ENCODE measurements at places on chromosomes 7 and 10.

- no peak for DNase-seq
- no peaks in the 10 kb centered on the region for H3K36me3 ChIP-seq
- H3K27ac ChIP-seq: no peak overlapping the region
- H3K4me3 ChIP-seq: no peak overlapping the region
- H3K27me3 ChIP-seq: no peaks in the 10 kb centered on the region
- H3K4me1 ChIP-seq: no peaks in the 10 kb centered on the region
Observed at GRCh38 chr7:19620470-19620869, 88.4 kb downstream of the POLR1F start.

DNA sequence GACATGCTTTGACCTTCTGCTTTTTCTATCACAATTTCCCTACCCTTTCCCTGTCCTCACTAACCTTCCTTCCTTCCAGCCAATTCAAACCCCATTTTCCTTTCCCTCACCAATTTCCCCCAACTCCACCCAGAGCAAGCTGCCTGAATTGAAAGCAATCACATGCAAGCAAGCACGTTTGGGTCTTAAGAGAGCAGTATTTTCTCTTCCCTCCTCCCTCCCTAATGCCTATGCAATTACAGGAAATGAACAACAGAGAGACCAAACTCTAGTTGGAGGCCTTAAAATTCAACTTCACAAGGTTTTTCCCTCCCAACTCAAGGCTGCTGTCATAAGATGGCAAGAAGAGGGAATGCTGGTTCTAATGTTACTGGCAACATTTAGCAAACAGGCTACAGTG, 117.2 kb downstream of the MYOF start:
- peaks cover 46% of the 10 kb centered on the region for H3K36me3 ChIP-seq
- H3K4me1 ChIP-seq: no peaks in the 10 kb centered on the region
- no peak overlapping the region for H3K27ac ChIP-seq
- no peaks in the 10 kb centered on the region for H3K27me3 ChIP-seq
- no peak overlapping the region for H3K4me3 ChIP-seq

GRCh38 chr7:17058568-17058967, 176.8 kb upstream of the AGR3 start:
- H3K27ac ChIP-seq: no peak overlapping the region
- H3K36me3 ChIP-seq: no peaks in the 10 kb centered on the region
- H3K27me3 ChIP-seq: no peaks in the 10 kb centered on the region
- H3K4me1 ChIP-seq: no peaks in the 10 kb centered on the region
- DNase-seq: no peak

DNA sequence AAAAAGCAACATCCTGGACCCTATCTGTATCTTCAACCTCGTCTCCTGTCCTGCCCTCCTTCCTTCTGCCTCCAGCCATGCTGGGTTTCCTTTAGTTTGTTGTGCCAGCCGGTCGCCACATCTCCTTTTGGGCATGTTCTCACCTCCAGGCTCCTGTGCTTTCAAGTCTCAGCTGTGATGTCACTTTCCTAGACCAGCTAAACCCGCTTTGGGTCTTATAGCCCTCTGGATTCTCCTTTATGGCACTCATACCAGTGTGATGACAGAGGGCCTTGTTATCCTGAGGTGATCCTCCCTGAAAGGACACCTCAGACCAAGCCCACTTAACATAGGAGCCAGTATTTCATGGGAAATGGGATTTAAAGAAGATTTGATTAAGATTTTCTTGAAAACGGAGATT, 108.6 kb downstream of the EMX2 start:
- H3K4me3 ChIP-seq: no peak overlapping the region
- peak; percentile 60 for DNase-seq
- no peaks in the 10 kb centered on the region for H3K36me3 ChIP-seq
- no peaks in the 10 kb centered on the region for H3K4me1 ChIP-seq
- H3K27me3 ChIP-seq: no peaks in the 10 kb centered on the region
- H3K27ac ChIP-seq: no peak overlapping the region

- no peaks in the 10 kb centered on the region for H3K27me3 ChIP-seq
- no peaks in the 10 kb centered on the region for H3K4me1 ChIP-seq
Observed at GRCh38 chr10:123624086-123624485, 42.1 kb upstream of the GPR26 start.

- no peak overlapping the region for H3K27ac ChIP-seq
- no peak for DNase-seq
Observed at GRCh38 chr7:158765020-158765419, 60.4 kb upstream of the NCAPG2 start.

GRCh38 chr7:148901178-148901577, 17.1 kb upstream of the EZH2 start:
- no peaks in the 10 kb centered on the region for H3K27me3 ChIP-seq
- no peak overlapping the region for H3K27ac ChIP-seq
- no peak for DNase-seq
- H3K4me3 ChIP-seq: no peak overlapping the region

DNA sequence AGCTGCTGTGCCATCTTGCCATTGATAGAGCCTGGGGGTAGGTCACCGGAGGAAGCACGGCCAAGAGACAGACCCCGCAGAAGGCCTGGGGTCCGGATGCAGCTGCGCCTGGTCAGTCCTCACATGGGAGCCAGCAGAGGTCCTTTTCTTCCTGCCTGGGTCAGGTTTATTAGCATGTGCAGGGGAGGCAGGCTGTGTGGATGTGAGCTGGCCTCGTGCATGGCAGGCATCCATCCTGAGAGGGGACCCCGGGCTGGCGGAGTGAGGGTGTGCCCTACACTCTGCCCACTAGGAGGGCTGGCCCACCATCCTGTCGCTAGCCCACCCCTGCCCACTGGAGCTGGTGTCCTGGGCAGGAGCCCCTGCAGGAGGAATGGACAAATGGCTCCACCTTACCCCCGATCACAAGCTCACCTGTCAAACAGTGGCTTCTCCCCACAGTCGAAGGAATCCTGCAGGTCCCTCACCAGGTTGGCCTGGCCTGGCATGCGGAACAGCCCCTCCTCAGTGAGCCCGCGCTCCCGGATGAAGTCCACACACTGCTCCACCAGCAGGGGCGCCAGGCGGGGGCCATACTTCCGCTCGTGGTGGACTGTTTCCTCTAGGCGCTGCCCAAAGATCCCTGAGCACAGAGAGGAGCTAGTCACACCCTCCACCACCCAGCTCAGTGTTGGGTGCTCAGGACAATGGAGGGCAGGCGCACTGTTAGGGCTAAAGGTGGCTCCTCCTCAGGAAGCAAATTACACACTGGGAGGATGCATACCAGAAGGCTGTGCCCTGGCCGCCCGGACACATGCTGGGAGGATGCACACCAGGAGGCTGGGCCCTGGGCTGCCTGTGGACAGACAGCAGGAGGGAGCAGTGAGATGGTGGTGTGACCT, 145.4 kb downstream of the ARHGAP22 start:
- no peak overlapping the region for H3K4me3 ChIP-seq
- no peaks in the 10 kb centered on the region for H3K27me3 ChIP-seq
- H3K27ac ChIP-seq: no peak overlapping the region
- no peaks in the 10 kb centered on the region for H3K36me3 ChIP-seq

- no peak overlapping the region for H3K4me3 ChIP-seq
- peak; percentile 61 for DNase-seq
- H3K36me3 ChIP-seq: no peaks in the 10 kb centered on the region
- H3K27me3 ChIP-seq: no peaks in the 10 kb centered on the region
Observed at GRCh38 chr10:32005050-32005449, 51.2 kb downstream of the KIF5B start.

DNA sequence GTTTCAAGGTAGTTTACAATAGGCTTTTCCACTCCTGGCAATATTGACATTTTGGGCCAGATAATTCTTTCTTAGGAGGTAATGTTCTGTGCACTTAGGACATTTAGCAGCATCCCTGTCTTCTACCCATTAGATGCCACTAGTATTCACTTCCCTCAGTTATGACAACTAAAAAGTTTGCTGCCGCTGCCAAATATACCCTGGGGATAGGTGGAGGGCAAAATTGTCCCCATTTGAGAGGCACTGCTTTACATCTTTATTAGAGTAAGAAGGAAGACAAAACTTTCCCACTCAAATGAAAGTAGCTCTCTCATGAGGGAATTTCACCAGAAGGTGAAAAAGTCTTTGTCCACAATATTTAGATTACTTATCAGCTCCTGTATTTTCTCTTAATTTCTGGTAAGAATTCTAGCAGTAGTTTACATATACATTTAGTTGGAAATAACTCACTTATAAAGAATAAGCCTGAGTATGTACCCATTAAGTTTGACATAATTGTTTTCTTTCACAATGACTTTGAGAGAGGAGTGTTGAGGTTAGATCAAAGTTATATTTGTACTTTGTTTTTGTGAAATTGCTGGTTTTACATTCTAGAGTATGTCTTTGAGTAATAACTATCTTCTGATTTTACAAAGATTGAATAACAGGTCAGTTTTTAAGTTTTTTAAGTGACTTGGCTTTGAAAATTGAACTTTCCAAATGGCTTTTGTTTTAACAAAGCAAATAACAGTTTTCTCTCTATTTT, 46.0 kb downstream of the HELLS start:
- H3K36me3 ChIP-seq: peaks cover 16% of the 10 kb centered on the region
- H3K27ac ChIP-seq: no peak overlapping the region
- no peaks in the 10 kb centered on the region for H3K27me3 ChIP-seq
- H3K4me1 ChIP-seq: no peaks in the 10 kb centered on the region

- H3K4me1 ChIP-seq: no peaks in the 10 kb centered on the region
- no peak overlapping the region for H3K4me3 ChIP-seq
- no peak for DNase-seq
- H3K27me3 ChIP-seq: no peaks in the 10 kb centered on the region
Observed at GRCh38 chr7:20287317-20287716, 43.4 kb upstream of the ITGB8 start.

- peaks cover 14% of the 10 kb centered on the region for H3K4me1 ChIP-seq
- no peak overlapping the region for H3K4me3 ChIP-seq
- no peak overlapping the region for H3K27ac ChIP-seq
- H3K36me3 ChIP-seq: peaks cover 2% of the 10 kb centered on the region
- no peaks in the 10 kb centered on the region for H3K27me3 ChIP-seq
Observed at GRCh38 chr10:77422491-77423338, 214.9 kb downstream of the KCNMA1 start.

GRCh38 chr10:5547931-5548660, 23.3 kb downstream of the CALML3 start:
- H3K36me3 ChIP-seq: no peaks in the 10 kb centered on the region
- DNase-seq: peak; percentile 57
- H3K27ac ChIP-seq: peak overlapping the region; percentile 98
- peaks cover 70% of the 10 kb centered on the region for H3K4me1 ChIP-seq
- no peak overlapping the region for H3K4me3 ChIP-seq

DNA sequence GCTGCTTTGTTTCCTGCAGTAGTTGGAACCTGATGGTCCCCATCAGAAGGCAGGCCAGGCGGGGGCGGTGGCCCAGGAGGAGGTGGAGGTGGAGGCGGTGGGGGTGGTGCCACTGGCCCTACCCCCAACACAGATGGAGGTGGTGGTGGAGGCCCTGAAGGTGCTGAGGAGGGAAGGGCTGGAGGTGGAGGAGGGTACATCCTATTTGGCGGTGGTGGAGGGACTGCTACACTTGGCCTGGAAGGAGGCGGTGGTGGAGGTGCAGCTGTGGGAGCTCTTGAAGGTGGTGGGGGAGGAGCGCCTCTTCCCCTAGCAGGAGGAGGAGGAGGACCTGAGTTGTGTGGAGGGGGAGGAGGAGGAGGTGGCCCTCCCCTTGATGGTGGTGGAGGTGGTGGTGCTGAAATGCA, 36.8 kb downstream of the LMOD2 start:
- H3K4me3 ChIP-seq: no peak overlapping the region
- DNase-seq: no peak
- no peaks in the 10 kb centered on the region for H3K4me1 ChIP-seq
- peaks cover 9% of the 10 kb centered on the region for H3K36me3 ChIP-seq
- no peak overlapping the region for H3K27ac ChIP-seq

DNA sequence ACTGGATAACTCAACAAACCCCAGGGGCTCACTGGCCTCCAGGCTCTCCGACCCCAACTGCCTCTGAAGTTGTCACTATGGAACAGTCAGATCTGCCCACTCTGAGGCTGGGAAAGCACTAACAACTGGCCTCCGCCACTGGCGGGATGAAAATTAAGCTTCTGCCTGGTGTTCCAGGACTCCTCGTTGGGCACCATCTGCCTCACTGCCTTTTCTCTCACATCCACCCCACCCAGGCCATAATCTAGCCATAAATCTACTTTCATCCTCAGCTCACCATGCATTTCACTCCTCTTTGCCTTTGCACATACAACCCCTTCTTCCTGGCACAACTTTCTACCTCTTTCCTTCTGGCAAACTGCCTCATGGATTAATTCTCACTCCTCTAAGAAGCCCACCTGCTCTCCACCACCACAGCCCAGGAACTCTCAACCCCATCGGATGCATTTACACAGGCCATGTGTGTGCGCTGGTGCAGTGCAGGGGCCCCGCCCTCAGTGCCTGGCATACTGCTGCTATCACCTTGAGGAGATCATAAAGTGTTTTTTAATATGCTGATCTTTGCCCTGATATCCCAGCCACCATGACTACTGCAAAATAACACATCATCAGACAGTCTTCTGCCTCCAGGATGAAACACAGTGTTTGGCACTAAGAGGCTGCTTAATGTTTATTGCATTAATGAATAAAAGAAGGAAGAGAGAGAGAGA, 4.0 kb downstream of the CDHR1 start:
- H3K27me3 ChIP-seq: peaks cover 29% of the 10 kb centered on the region
- no peak overlapping the region for H3K4me3 ChIP-seq
- H3K4me1 ChIP-seq: peaks cover 5% of the 10 kb centered on the region
- H3K27ac ChIP-seq: no peak overlapping the region
- no peak for DNase-seq
- H3K36me3 ChIP-seq: no peaks in the 10 kb centered on the region

DNA sequence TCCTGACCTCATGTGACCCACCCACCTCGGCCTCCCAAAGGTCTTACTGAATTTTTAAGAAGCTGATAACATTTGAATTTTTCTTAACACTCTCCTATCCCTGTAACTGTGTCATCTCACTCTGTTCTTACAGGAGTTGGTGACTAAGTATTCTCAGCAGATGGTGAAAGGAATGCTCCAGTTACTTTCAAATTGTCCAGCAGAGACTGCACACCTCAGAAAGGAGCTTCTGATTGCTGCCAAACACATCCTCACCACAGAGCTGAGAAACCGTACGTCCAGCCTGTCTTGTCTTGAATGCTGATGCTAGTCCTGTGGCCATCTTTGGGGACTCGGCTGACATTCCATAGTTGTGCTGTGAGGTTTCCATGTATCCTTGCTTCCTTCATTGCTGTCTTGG, 24.9 kb downstream of the TRRAP start:
- H3K4me1 ChIP-seq: no peaks in the 10 kb centered on the region
- no peak overlapping the region for H3K4me3 ChIP-seq
- H3K36me3 ChIP-seq: peaks cover 69% of the 10 kb centered on the region

DNA sequence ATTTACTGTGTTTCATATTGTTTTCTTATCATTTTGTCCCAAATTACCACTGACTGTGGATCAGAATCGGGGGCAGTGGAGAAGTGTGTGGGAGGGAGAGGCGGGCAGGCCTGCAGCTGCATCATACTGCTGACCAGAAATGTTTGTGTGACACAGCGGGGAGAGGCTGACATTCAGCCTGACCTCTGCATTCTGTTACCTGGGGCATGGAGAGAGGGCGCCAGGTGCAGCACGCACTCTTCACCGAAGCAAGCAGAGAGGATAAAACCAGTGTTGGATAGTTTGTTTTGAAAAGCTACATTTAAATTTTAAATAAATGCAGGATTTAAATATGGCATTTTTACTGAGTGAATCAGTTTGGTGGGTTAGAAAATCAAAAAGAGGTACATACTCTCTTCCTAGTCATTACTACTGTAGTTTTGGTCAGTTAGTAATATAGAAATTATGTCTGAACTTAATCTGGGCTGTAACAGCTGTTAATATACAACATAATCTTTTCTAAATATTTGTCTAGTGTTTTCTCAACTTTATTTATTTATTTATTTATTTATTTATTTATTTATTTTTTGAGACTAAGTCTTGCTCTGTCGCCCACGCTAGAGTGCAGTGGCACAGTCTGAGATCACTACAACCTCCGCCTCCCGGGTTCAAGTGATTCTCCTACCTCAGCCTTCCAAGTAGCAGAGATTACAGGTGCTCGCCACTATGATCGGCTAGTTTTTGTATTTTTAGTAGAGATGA, 8.8 kb upstream of the STMP1 start:
- no peaks in the 10 kb centered on the region for H3K36me3 ChIP-seq
- no peak for DNase-seq
- H3K27me3 ChIP-seq: no peaks in the 10 kb centered on the region
- H3K27ac ChIP-seq: no peak overlapping the region
- no peak overlapping the region for H3K4me3 ChIP-seq

Measured in trophoblast cell (in vitro differentiated cells and primary cell).